ENCODE measurements at places on chromosomes 13 and 19.

- no peak for DNase-seq
Observed at GRCh38 chr19:4051175-4052101, 15.3 kb downstream of the ZBTB7A start.

DNA sequence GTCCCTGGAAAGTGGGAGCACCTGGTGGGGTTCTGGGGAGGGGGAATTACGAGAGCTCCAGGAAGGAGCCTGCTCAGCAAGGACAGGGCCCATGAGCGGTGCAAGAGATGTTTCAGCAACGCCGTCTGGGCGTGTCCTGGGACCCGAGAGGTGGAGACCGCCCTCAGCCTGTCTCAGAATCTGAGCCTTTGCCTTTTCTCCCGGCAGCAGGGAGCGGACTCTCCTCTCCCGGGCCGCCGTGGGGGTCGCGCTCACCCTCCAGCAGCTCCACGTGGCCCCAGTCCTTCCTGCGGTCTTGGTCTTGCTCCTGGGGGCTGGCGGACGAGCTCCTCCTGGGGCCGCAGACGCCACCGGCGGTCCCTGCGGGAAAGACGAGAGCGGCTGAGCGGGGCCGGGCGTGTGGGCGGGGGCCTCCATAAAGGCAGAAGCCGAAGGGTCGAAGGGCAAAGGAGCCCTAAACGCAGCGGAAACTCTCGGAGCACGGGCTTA, 714 bp downstream of the POLRMT start:
- peak; percentile 52 for DNase-seq

- no peak for DNase-seq
Observed at GRCh38 chr19:11265785-11266236, 3.5 kb upstream of the DOCK6 start.

DNA sequence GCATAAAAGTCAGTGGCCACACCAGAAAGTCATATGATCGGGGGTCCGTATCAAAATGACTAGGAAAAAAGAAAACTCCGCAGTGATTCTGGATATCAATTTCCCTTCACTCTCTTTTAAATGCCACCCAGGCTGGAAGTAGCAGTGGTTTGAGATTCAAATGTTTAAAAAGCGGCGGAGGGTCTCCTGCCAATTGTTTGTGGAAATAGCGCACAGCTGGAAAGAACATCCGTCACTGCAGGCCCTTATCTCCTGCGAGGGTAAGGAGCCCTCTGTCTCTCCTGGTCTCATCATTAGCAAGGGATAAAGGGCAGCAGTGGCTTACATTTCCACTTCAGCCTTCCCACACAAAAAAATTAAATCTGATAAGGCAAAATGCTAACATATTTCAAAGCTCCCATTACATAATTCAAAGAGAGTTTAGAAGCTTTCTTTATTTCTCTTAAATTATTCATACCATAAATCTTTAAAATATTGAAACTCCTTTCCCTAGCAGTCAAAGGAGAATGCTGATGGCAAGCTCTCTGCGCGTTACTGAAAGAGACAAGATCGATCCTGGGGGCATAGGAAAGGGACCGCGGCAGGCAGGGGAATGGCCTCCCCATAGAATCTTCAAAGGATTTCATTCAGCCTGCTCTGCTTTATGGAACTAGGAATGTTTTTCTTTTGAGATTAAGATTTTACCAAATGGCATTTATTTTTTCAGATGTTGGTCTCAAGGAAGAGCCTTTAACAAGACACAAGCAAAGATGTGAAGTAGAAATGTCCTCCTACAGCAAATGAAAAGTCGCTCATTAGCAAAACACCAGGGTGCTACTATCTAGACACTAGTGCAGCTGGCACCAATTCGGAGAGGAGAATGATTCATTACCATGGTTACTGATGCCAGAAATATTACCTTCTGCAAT, 35.0 kb downstream of the AMER2 start:
- DNase-seq = no peak

GRCh38 chr19:8373867-8374813, 10.2 kb downstream of the ANGPTL4 start:
- DNase-seq = peak; percentile 73

DNA sequence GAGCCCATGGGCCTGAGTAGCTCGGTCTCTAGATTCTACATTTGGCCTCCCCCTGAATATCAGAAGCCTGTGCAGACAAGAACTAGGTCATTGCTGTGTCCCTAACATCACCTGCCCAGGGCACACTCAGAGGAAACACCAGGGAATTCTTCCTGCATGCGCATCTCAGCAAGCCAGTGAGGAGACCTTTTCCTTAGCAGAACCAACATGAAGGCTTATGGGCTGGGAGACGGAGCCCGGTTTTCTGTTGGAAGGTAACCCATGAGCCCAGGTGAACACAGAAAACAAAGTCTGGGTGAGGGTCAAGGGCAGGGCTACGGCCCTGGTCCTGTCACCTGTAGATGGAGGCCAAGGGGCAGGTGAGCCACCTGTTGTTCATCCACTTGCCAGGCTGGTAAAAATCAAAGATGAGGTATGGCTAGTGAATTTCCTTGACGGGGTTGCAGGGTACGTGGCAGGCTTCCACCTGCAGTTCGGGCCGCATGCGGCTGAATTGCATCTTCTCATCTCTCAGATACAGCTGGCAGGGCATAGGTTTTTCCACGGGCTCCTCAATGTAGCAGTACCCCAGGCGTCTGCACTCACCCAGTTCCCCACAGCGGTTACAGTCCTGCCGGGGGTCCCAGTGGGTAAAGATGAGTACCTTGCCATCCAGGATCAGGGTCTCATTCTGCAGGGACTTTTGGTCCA, 3.6 kb upstream of the FAM187B start:
- DNase-seq = no peak

DNA sequence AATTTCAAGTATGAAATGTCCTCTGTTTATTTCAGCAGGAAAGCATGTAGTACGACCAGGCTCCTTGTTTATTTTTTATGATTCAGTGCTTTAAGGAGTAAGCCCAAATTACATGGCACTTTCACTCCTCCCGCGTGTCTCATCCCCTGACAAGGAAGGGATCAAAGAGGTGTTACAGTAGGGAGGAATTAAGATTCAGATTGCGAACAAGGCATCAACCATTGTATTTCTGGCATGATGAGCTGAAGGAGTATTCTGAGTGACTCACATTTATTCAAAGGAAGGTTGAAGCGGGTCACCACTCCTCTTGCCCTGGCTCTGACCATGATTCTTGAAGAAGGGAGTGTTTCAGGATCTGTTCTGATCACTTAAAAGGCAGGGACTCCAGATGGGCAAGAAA, 46.1 kb upstream of the CNMD start:
- DNase-seq = no peak
